ENCODE measurements at places on chromosomes 5 and 9. TPM values are rescaled to one million over a fixed set of nuclear protein-coding genes. Genes with fewer than 3 reads are reported as not detected.

Gene SLC2A6
- total RNA-seq = 8.2 TPM

Gene AHRR
- total RNA-seq = 10.7 TPM

Gene SH3RF2
- total RNA-seq = 2.2 TPM

Gene CTNNAL1
- total RNA-seq = 28.1 TPM

Gene PLGRKT
- total RNA-seq = 19.6 TPM

Gene NMUR2
- 1.9 TPM for total RNA-seq

Gene SPARC
- 2,896 TPM for total RNA-seq

Gene CKMT2
- 2.3 TPM for total RNA-seq

GRCh38 chr5:146232223-146232622 lies 28.8 kb downstream of the RBM27 start:
- DNase-seq = no peak

DNA sequence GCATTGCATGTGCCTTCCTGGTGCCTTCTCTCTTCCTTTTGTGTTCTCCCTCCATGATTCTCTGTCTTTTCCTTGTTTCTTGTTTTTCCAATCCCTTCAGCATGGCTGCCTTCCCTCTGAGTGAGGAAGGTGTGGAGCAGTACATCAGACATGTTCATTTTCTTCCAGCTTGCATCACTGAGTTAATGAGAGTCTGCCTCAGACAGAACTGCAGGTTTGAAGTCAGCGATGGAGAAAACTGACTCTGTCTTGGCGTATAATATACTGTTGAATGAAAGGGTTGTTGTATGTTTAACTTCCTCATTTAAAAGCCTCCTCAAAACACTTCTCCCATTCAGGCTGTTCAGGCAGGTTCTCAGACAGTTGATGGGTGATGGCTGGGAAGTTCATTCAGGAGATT lies 129.3 kb downstream of the KDM4C start:
- DNase-seq = no peak

DNA sequence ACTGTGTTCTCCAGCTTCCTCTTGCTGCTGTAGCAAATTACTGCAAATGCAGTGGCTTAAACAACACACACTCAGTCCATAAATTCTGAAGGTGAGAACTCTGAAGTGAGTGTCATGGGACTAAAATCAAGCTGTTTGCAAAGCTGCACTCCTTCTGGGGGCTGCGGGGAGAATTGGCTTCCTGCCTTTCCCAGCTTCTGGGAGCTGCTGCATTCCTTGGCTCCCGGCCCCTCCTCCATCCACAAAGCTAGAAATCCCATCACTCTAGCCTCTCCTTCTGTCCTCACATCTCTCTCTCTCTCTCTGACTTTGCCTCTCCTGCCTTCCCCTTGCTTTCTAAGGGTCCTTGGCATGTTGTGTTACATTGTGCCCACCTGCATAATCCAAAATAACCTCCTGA lies 14.2 kb upstream of the MED10 start:
- no peak for DNase-seq

- no peak for DNase-seq
Measured at GRCh38 chr9:115189686-115190085, 71.7 kb upstream of the TNC start.

DNA sequence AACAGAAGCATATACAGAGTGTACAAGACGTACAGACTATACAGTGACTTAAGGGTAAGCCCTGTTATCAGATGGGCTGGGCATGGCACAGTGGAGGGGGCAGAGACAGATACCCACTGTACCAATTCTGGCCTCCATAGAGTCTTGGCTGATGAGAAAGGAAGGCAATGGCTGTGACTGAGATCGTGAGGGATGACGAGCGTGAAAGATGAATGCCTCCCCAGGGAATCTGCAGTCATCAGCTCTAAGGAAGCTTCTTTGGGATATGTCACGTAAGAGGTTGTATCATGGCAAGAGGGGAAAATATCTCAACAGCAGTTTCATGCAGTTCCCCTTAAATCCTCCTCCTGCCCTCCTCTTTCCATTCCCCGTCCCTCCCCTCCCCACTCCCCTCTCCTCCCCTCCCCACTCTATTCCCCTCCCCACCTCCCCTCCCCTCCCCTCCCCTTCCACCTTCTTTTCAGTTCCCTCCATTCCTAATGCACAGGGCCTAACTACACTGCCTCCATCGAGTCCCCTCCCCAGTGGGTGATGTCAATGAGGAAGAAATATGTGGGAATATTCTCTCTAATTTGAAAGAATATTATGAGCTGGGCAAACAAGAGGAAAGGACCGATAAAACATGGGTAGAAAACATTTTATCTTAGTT lies 226.4 kb upstream of the DAP start:
- DNase-seq = no peak

GRCh38 chr5:90022711-90023053 lies 386.9 kb downstream of the CETN3 start:
- DNase-seq = no peak

DNA sequence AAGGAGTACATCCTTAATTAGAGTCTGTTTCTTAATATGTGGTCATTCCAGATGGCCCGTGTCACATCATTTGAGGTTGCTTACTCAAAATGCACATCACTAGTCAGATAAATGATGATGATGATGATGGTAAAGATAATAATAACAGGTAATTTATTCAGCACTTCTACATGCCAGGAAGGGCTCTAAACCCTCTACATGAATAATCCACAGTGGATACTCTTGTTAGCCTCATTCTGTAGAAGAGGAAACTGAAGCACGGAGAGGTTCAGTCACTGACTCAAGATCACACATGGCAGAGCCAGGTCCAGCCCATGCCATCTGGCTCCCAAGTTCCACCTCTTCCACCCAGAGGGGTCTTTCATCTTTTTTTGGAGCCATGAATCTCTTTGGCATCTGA lies 11.7 kb downstream of the SH3PXD2B start:
- DNase-seq = no peak

DNA sequence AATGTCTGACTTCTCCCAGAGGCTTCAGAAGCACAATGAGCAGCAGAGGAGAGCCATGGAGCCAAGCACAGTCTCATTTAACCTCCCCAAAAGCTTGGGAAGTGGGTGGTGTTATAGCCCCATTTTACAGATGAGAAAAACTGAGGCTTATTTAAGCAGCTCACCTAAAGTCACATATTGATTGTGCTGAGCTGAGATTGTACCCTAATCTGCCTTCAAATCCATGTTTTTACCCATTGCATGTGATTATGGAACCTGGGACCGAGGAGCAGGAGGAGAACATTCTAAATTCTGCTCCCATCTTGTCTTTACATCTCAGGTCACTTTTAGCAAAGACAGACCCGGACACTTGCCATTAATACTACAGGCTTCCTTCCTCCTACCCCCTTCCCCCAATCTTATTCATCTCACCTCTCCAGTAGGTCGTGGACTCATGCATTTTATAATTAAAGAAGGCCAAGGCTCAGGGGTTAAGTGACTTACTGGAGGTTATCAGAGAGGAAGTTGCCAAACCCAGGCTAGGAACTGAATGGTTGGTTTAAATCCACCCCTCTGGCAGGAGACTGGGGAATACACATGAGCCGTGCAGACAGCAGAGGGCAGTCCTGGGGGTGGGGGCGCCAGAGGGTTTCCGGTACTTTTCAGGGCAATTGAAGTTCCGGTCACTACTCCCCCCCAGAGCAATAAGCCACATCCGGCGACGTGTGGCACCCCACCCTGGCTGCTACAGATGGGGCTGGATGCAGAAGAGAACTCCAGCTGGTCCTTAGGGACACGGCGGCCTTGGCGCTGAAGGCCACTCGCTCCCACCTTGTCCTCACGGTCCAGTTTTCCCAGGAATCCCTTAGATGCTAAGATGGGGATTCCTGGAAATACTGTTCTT lies 51.0 kb upstream of the IL17B start:
- no peak for DNase-seq

DNA sequence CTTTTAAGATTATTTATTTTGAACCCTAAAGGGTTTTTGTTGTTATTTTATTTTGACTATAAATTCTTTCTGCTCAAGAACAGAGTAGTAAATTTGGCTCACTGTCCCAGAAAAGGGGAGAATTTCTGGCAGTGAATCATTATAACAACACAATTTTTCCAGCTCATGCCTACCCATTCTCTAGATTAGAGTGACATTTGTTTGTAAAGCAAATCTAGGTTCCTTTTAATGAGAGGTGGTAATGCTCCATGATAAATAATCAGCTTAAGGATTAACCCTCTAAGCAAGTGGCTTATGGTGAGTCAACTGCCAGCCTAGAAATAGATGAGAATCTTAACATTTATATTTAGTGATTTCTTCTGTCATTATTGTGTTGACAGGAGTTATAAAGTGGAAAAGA lies 409.2 kb downstream of the NFIB start:
- no peak for DNase-seq

- DNase-seq = no peak
Measured at GRCh38 chr5:96648593-96648992, 13.6 kb upstream of the CAST start.

- DNase-seq = no peak
Measured at GRCh38 chr9:123356851-123357742, 1.1 kb downstream of the CRB2 start.

- no peak for DNase-seq
Measured at GRCh38 chr5:7181841-7182240, 214.1 kb upstream of the ADCY2 start.

GRCh38 chr5:116626272-116626723 lies 51.7 kb upstream of the SEMA6A start:
- peak; percentile 37 for DNase-seq

DNA sequence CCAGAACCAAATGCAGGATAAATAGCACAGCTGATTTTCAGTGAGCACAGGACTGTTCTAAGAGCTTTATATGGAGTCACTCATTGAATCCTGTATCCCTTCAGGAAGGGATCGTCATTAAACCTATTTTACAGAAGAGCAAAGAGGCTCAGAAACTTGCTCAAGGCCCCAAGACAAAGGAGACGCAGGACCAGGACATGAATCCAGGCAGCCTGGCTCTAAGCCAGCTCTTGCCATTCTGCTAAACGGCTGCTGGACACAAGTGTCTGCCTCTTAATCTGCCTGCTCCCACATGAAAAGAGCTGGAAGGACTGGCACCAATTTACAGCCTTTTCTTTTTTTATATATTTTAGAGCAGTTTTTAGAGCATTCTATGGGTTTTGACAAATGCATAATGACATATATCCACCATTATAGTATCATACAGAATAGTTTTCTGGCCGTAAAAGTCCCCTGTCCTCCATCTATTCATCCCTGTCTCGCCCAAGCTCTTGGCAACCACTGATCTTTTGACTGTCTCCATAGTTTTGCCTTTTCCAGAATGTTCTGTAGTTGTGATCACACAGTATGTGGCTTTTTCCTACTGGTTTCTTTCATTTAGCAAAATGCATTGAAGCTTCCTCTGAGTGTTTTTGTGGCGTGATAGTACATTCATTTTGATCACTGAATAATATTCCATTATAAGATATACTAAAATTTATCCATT lies 37.5 kb downstream of the RETREG1 start:
- DNase-seq = no peak

GRCh38 chr5:159836691-159837090 lies 79.6 kb upstream of the ADRA1B start:
- no peak for DNase-seq

- no peak for DNase-seq
Measured at GRCh38 chr9:110148891-110149290, 59.1 kb downstream of the C9orf152 start.

DNA sequence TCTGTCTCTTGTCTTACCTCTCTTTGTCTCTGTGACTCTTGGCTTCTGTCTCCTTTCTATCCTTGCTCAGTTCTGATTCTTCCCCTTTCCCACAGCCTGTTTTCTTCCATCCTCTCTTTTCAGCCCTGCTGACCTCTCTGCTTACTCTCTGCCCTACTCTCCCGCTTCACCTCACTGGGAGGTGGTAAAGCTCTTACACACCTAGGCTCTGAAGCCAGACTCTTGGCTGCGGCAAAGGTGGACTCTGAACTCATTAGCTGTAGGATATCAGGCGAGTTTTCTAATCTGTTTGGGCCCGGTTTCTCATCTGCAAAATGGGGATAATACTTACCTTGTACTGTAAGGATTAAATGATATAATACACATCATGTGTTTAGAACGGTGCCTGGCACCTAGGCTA lies 11.1 kb downstream of the PCDH1 start:
- no peak for DNase-seq
